BJ (cell line): ENCODE measurements at places on chromosomes 2 and 18. TPM values are rescaled to one million over a fixed set of nuclear protein-coding genes. Genes with fewer than 3 reads are reported as not detected.

TUBA3E gene
- not detected in 2 replicates for polyA plus RNA-seq

MOGAT1 gene
- polyA plus RNA-seq: not detected in 2 replicates

DNA sequence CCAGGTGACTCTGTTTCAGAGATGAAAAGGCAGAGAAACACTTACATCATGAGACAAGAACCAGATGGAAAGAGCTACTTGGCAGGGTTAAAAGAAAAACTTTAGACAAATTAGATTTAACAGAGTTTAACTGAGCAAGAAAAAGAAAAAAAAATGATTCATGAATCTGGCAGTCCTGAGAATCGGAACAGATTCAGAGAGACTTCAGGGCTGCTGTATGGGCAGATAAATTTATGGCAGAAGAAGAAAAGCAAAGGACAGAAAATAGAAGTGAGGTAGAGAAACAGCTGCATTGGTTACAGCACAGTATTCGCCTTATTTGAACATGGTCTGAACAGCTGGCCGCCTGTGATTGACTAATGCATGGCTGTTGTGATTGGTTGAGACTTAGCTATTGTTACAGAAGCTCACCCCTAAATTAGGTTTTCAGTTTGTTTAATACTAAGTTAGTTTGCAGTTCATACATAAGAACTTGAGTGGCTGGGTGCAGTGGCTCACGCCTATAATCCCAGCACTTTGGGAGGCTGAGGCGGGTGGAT lies 43.0 kb upstream of the RHOB start:
- DNase-seq: no peak

- peak; percentile 63 for DNase-seq
Measured at GRCh38 chr2:135745545-135745944, 3.9 kb downstream of the UBXN4 start.

GRCh38 chr18:65544701-65545100 lies 206.1 kb upstream of the CDH7 start:
- DNase-seq: no peak
